ENCODE measurements at places on chromosomes 7 and 10.

GRCh38 chr10:29680091-29680490 lies 45.3 kb upstream of the SVIL start:
- DNase-seq: no peak

- no peak for DNase-seq
These were observed 203.3 kb downstream of the SEC23IP start for GRCh38 chr10:120095875-120096274.

GRCh38 chr10:111158595-111158994 lies 81.8 kb downstream of the ADRA2A start:
- DNase-seq: no peak

- DNase-seq: no peak
These were observed 36.9 kb upstream of the CCDC3 start for GRCh38 chr10:13038391-13038790.

- no peak for DNase-seq
These were observed 50.7 kb upstream of the CPXM2 start for GRCh38 chr10:123942114-123942861.

DNA sequence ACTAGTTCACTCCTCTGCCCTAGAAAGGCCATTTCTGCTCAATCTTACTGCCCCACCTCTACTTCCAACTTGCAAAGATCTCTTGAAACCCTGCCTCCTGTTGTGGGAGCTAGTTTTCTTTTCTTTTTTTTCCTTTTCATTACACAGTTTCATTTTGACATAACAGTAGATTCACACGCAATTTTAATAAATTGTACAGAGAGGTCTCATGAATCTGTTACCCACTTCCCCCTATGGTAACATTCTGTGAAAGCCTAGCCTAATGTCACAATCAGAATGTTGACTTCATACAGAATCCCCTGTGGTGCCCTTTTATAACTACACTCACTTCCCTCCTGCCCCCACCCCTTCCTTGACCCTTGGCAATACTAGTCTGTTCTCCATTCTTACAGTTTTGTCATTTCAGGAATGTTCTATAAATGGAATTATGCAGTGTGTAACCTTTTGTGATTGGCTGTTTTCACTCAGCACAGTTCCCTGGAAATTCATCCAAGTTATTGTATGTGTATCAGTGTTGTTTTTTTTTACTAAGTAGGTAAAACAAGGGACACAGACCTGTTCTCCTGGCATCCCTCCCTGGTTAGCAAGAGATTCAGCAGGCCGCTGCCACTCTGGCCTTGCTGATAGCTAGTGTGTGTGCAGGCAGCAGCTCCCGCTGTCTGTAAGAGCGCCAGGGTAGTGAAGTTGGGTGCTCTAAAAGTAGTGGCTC lies 21.5 kb downstream of the CHST3 start:
- DNase-seq: peak; percentile 46

GRCh38 chr7:10300577-10300976 lies 673.1 kb upstream of the PHF14 start:
- no peak for DNase-seq

- DNase-seq: peak; percentile 75
These were observed 23.8 kb upstream of the GLCCI1 start for GRCh38 chr7:7944619-7945282.

DNA sequence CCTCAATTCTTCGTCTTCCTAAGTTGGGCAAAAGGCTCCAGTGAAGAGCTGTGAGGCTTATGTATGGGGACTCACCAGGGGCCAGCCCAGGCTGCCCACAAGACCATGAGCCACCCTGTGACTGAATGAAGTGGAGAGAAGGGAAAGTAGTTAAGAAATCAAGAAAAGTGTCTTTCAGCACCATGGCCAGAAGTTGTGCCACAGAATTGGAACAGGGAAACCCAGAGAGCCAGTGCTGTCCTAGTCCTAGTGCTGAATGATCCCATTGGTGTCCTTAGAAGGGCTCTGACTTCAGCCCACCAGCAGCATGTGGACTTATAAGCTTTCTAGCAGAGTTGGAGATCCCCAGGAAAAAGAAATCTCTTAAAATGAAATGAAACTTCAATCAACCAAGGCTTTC lies 37.0 kb upstream of the CCSER2 start:
- peak; percentile 85 for DNase-seq

GRCh38 chr10:97737770-97738265 lies 890 bp downstream of the ZFYVE27 start:
- DNase-seq: no peak

DNA sequence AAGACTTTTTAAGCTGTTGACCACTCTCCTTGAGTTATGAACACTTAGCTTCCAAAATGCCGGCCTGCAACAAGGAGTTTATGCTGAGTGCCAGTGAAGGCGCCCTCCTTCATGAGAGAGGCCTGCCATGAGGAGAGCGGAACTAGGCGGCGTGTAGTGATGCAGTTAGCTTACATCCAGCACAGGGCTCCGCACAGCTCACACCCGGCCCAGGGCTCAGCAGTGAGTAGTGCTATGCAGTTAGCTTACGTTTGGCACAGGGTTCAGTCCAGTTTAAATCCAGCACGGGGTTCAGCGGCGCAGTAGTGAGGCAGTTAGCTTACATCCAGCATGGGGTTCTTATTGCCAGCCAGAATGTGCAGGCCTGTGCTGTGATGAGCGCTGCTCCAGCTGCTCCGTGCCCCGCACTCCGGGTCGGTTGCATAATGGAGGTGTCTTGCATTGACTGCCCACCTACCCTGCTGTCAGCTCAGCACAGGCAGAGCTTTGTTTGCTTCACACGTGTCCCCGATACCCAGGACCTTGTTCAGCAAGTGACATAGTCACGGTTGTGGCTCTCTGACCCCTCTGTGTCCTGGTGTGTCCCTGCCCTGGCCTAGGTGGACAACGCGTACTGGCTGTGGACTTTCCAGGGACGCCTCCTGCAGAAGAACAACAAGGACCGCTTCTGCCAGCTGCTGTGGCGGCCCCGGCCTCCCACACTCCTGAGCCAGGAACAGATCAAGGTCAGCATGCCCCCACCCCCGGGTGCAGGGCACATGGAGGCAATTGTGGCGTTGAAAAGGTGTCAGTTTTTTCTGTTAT lies 21.9 kb downstream of the EIF3B start:
- DNase-seq: no peak

DNA sequence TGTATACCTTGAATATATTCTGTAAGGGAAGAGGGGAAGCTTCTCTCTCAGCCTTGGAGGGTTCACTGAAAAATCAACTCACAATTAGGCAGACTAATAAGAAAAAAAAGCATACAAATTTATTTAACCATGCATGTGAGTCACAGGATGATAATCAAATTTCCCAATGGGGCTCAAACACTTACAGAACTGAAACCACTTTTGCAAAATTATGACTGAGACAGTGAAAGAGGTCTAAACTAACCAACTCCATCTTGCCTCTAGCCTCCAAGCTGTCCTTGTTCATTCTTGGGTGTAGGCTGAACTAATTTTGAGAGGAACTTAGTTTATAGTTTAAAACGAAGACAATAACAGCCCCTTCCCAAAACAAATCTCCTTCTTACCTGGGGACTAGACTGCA lies 618.3 kb upstream of the AUTS2 start:
- DNase-seq: no peak

GRCh38 chr10:20443094-20443493 lies 454.0 kb downstream of the NEBL start:
- no peak for DNase-seq
